ENCODE measurements at places on chromosomes 13 and 19.

DNA sequence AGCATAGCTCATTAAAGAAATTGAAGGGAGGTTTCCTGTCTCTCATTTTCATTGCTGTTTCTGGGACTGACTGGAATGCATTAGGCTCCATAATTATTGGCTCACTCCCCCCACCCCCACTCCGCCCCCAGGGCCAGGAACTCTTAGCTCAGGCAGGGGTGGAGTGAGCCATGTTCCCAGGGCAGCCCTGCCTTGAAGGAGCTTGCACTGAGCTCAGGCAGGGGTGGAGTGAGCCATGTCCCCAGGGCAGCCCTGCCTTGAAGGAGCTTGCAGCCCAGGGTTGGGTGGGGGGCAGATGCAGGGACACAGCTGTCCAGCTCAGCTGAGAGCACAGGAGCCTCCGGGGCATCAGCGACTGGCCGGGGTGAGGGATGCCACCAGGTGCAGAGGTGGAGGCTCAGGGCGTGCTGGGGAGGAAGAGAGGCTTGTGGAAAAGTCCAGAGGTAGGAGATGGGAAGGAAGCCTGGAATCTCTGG is 39.1 kb upstream of the TFDP1 start:
- peak overlapping the region; percentile 14 for H3K27ac ChIP-seq
- peaks cover 35% of the 10 kb centered on the region for H3K36me3 ChIP-seq
- H3K4me1 ChIP-seq, result peaks cover 6% of the 10 kb centered on the region

DNA sequence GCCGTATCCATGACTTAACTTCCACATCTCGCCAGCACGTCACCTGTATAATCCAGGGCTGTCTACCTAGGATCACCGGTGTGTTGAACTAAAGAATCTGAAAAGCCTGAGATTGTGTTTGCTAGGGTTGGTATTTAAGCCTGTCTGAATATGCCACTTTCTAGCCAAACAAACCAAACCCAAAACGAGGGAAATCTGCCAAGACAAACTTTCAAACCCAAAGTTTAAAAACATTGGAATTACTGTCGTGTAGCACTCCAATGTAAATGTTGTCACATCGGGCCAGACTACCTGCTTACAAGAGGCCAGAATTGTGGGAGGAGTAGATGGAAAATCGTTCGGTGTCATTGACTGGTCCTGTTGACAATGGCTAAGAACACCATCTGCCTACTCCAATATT is 747.8 kb downstream of the EFNB2 start:
- H3K4me3 ChIP-seq, result no peak overlapping the region
- H3K4me1 ChIP-seq, result no peaks in the 10 kb centered on the region
- H3K27me3 ChIP-seq, result no peaks in the 10 kb centered on the region
- DNase-seq, result no peak

GRCh38 chr13:51532736-51533197 is 51.5 kb upstream of the WDFY2 start:
- no peaks in the 10 kb centered on the region for H3K27me3 ChIP-seq
- no peak overlapping the region for H3K4me3 ChIP-seq
- H3K36me3 ChIP-seq, result no peaks in the 10 kb centered on the region
- no peak overlapping the region for H3K27ac ChIP-seq
- no peak for DNase-seq

GRCh38 chr19:38733241-38733492 is 11.1 kb downstream of the CAPN12 start:
- H3K27ac ChIP-seq, result peak overlapping the region; percentile 93
- peaks cover 24% of the 10 kb centered on the region for H3K36me3 ChIP-seq
- peaks cover 23% of the 10 kb centered on the region for H3K4me1 ChIP-seq
- H3K27me3 ChIP-seq, result no peaks in the 10 kb centered on the region
- DNase-seq, result no peak

GRCh38 chr13:44364345-44365000 is 9.2 kb upstream of the SERP2 start:
- H3K4me3 ChIP-seq, result no peak overlapping the region
- H3K36me3 ChIP-seq, result no peaks in the 10 kb centered on the region
- DNase-seq, result no peak
- H3K27ac ChIP-seq, result no peak overlapping the region
- peaks cover 9% of the 10 kb centered on the region for H3K27me3 ChIP-seq

DNA sequence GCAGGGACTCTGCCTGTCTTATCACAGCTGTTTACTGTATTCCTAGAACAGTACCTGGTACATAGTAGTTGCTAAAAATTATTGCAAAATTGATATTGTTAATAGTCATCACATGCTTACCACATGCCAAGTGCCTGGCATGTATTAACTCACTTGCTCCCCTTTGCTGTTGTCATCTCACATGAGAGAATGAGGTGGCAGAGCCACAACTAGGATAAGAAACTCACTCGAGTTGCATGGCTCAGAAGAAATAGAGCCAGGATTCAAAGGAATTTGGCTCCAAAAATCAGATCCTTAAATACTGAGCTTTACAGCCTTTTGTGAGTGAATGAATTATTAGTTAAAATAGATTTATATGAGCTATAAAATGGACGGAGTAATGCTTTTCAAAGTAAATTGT is 42.6 kb downstream of the B3GLCT start:
- no peak for DNase-seq
- no peaks in the 10 kb centered on the region for H3K27me3 ChIP-seq
- no peaks in the 10 kb centered on the region for H3K36me3 ChIP-seq
- no peak overlapping the region for H3K27ac ChIP-seq
- no peak overlapping the region for H3K4me3 ChIP-seq
- H3K4me1 ChIP-seq, result no peaks in the 10 kb centered on the region

DNA sequence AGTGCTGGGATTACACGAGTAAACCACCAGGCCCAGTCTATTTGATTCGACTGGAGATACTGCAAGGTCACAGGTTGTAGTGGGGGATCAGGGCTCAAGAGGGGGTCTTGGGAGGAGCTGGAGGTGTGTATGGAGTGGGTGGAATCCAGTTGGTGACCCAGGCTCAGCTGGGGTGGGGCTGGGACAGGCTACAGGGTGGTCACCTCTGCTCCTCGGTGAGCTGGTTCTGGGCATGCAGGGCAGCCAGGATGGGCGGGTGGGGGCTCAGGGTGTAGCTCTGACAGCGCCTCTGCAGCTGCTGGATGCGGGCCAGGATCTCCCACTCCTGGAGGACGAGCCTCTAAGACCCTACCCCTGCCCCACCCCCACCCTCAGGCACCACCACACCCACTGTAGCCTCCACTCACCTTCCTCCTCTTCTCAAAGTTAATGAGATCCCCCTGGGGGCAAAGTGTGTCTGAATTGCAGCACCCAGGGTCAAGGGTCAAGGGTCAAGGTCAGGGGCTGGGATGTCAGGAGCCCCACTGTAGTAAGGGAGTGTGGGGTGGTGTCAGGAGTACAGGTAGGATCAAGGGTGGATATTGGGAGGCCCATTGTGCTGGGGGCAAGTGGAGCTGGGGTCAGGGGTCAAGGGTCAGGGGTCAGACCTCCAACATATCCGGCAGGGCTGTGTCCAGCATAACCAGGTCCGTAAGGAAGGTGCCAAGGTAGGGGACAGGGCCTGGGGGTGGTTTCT is 17.1 kb downstream of the RGL3 start:
- peaks cover 6% of the 10 kb centered on the region for H3K27me3 ChIP-seq
- H3K4me1 ChIP-seq, result peaks cover 7% of the 10 kb centered on the region
- no peaks in the 10 kb centered on the region for H3K36me3 ChIP-seq

GRCh38 chr19:4278419-4279266 is at the start of gene SHD:
Gene SHD, plus strand, starts transcription at chr19:4279266. Its CDS starts 798 bp downstream, at chr19:4280064.
- H3K27ac ChIP-seq, result peak within 1 kb of the TSS; percentile 59
- no peaks in the 10 kb centered on the region for H3K36me3 ChIP-seq
- peaks cover 3% of the 10 kb centered on the region for H3K4me1 ChIP-seq

DNA sequence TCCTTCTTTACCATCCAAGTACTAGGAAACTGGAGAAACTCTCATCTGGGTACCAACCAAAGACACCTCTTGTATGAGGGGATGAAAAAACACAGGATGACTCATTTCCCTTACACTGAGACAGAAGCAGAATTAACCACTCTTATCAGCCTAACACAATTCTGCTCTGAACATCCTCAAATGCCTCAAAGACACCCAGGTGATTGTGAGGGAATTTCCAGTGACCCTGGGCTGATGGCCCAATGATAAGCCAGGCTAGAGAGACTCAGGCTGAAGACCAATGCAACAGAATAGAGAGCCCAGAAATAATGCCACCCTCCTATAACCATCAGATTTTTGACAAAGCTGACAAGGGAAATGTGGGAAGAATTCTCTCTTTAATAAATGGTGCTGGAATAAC is 7.0 kb downstream of the ZNF737 start:
- H3K36me3 ChIP-seq, result peaks cover 88% of the 10 kb centered on the region
- no peaks in the 10 kb centered on the region for H3K27me3 ChIP-seq
- no peak for DNase-seq
- peak overlapping the region; percentile 77 for H3K27ac ChIP-seq

- DNase-seq, result no peak
- H3K4me3 ChIP-seq, result no peak overlapping the region
- H3K4me1 ChIP-seq, result no peaks in the 10 kb centered on the region
- peaks cover 75% of the 10 kb centered on the region for H3K27me3 ChIP-seq
- no peak overlapping the region for H3K27ac ChIP-seq
Measured at GRCh38 chr19:20912973-20913372, 10.1 kb upstream of the ZNF85 start.

GRCh38 chr13:75514080-75514995 is 23.3 kb downstream of the COMMD6 start:
- no peaks in the 10 kb centered on the region for H3K27me3 ChIP-seq
- DNase-seq, result no peak
- H3K27ac ChIP-seq, result no peak overlapping the region
- H3K4me3 ChIP-seq, result no peak overlapping the region
- H3K4me1 ChIP-seq, result peaks cover 17% of the 10 kb centered on the region
- H3K36me3 ChIP-seq, result no peaks in the 10 kb centered on the region

- DNase-seq, result no peak
- H3K4me1 ChIP-seq, result peaks cover 6% of the 10 kb centered on the region
- H3K27me3 ChIP-seq, result peaks cover 78% of the 10 kb centered on the region
- H3K27ac ChIP-seq, result no peak within 1 kb of the TSS
- H3K4me3 ChIP-seq, result no peak within 1 kb of the TSS
Measured at GRCh38 chr19:49064768-49065611, at the start of gene NTF4. Gene NTF4, minus strand, starts transcription at chr19:49064818. Its CDS starts 2,821 bp downstream, at chr19:49061997.

GRCh38 chr13:102198418-102199311 is 203.2 kb downstream of the FGF14 start:
- no peak for DNase-seq
- no peaks in the 10 kb centered on the region for H3K36me3 ChIP-seq
- no peak overlapping the region for H3K4me3 ChIP-seq

DNA sequence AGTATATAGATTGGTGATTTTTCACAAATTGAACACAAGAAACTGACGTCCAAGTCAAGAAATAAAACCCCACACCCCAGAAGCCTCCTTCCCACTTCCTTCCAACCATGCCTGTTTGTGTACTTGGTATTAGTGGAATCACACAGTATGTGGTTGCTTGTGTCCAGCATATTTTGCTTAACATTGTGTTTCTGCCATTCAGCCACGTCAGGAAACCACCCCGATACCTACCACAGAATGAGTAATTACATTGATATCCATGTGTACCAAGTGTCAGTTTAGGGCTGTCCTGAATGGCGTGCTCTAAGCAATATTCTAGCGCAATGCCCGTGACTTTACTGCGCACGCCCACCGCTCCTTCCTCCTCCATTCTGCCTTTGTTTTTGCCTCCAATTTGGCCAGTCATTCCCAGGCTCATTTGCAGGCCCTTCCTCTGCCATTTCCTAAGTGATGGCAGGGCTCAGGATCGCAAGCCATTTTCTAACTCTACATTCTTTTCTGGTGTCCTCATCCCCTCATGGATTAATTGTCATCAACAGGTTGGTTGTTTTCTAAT is 25.9 kb upstream of the MPHOSPH8 start:
- H3K4me3 ChIP-seq, result no peak overlapping the region
- H3K36me3 ChIP-seq, result peaks cover 16% of the 10 kb centered on the region
- DNase-seq, result no peak
- no peak overlapping the region for H3K27ac ChIP-seq
- H3K4me1 ChIP-seq, result no peaks in the 10 kb centered on the region

- H3K27me3 ChIP-seq, result no peaks in the 10 kb centered on the region
- H3K4me3 ChIP-seq, result no peak overlapping the region
- H3K4me1 ChIP-seq, result no peaks in the 10 kb centered on the region
- no peak overlapping the region for H3K27ac ChIP-seq
Measured at GRCh38 chr13:64289702-64290101, 2874.1 kb upstream of the PCDH20 start.

- no peaks in the 10 kb centered on the region for H3K27me3 ChIP-seq
- peak overlapping the region; percentile 59 for H3K27ac ChIP-seq
- H3K4me3 ChIP-seq, result no peak overlapping the region
- peaks cover 2% of the 10 kb centered on the region for H3K36me3 ChIP-seq
- peaks cover 31% of the 10 kb centered on the region for H3K4me1 ChIP-seq
- DNase-seq, result no peak
Measured at GRCh38 chr19:14558370-14559066, 13.3 kb downstream of the NDUFB7 start.

- H3K4me3 ChIP-seq, result peak overlapping the region; percentile 83
- DNase-seq, result no peak
- peak overlapping the region; percentile 48 for H3K27ac ChIP-seq
- peaks cover 44% of the 10 kb centered on the region for H3K4me1 ChIP-seq
Measured at GRCh38 chr19:43667876-43668405, 2.0 kb downstream of the PLAUR start.

GRCh38 chr13:36069881-36070366 is 61.3 kb downstream of the DCLK1 start:
- H3K27me3 ChIP-seq, result no peaks in the 10 kb centered on the region
- no peaks in the 10 kb centered on the region for H3K36me3 ChIP-seq
- H3K4me1 ChIP-seq, result no peaks in the 10 kb centered on the region

DNA sequence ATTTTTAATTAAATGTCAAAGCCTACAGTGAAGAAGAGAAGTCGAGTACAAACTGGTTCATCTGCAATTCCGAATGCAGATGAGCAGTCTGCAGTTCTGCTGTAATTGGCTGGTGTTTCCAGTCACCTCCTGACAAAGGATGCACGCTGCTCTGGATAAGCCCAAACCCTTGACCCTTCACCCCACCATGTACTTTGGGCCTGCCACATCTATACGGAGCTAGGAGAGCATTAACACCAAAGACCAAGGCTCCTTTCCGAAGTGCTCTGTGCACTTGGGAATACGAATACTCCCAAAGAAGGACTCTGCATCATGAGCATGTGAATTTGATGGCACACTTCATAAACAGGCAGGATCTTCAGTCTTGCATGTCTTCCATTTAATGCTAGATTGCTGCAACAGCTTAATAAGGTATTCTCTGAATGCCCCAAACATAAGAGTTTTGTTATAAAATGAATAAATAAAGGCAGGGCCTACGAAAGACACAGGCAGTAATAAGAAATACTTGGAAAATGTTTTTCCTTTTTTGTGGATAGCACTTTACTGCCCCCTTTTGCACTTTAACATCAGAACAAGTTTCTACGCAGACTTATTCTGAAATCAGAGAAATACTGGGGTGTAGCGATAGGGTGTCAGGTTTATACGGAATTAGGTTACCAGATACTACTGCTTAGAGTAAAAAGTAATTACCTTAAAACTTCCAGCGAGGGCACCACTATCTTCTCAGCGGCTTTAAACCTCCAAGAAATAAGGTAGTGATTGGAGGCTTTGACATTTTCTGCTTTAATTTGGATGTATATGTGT is 15.0 kb downstream of the EFNB2 start:
- no peak overlapping the region for H3K27ac ChIP-seq
- no peak overlapping the region for H3K4me3 ChIP-seq
- DNase-seq, result no peak
- peaks cover 25% of the 10 kb centered on the region for H3K27me3 ChIP-seq
- no peaks in the 10 kb centered on the region for H3K36me3 ChIP-seq

All from stimulated activated naive B cell treated with anti-CD40 and anti-IgM and Interleukin-4, amounts not matched to agents 10 μg/mL and 1 μg/mL and 100 μg/mL, for 72 hours (primary cell).